ENCODE measurements at places on chromosomes 7 and 10.

- DNase-seq, result no peak
These were observed 53.3 kb upstream of the LOXL4 start for GRCh38 chr10:98321186-98321780.

- no peak for DNase-seq
These were observed 117.6 kb upstream of the JCAD start for GRCh38 chr10:30176776-30177533.

- DNase-seq, result peak; percentile 25
These were observed 23.3 kb upstream of the PCGF5 start for GRCh38 chr10:91197127-91197526.

DNA sequence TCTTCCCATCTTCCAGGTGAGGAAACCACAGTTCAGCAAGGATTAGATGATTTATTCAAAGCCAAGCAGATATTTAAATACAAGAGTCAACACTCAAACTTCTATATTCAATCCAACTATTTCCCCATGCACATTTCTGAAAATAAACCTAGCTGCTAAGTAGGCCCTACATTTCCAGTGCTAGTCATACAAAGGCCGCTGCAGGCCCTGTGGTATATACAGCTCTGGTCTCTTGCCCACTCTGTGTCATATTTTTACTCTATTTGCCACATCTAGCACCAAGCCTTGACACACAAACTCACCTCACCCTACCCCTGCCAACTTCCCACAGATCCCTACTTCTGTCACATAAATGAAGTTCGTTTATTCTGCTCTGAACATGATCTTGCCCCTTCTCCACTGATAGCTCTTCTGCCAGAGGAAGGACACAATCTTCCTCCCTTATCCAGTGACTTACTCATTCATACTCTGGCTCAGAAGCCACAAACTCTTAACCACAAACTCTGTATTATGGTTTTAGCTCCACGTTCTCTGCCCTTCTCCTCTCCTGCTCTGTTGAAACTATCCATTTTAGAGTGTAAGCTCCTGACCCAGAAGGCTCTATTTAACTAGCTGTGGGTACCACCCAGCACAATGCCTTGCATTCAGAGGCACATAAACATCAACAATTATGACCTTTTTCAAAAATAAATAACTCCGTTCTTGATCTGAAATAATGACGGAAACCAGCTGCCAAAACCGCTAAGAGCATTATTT is 180.7 kb downstream of the CPEB3 start:
- DNase-seq, result peak; percentile 50

- no peak for DNase-seq
These were observed 820.7 kb downstream of the GRID1 start for GRCh38 chr10:85545874-85546273.

- no peak for DNase-seq
These were observed 533.8 kb upstream of the CNTNAP2 start for GRCh38 chr7:145582742-145583303.

- no peak for DNase-seq
These were observed 45.3 kb upstream of the EGR2 start for GRCh38 chr10:62861507-62861906.

DNA sequence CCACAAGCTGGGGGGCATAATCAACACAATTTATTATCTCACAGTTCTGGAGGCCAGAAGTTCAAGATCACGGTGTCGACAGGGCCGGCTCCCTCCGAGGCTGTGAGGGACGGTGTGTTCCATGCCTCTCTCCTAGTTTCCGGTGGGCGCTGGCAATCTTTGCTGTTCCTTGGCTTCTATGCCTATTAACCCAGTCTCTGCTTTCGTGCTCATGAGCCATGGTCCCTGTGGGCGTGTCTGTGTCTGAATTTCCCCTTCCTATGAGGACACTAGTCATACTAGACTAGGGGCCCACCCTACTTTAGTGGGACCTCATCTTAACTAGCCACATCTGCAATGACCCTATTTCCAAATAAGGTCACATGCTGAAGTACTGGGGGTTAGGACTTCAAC is 29.4 kb downstream of the HIPK2 start:
- DNase-seq, result no peak

DNA sequence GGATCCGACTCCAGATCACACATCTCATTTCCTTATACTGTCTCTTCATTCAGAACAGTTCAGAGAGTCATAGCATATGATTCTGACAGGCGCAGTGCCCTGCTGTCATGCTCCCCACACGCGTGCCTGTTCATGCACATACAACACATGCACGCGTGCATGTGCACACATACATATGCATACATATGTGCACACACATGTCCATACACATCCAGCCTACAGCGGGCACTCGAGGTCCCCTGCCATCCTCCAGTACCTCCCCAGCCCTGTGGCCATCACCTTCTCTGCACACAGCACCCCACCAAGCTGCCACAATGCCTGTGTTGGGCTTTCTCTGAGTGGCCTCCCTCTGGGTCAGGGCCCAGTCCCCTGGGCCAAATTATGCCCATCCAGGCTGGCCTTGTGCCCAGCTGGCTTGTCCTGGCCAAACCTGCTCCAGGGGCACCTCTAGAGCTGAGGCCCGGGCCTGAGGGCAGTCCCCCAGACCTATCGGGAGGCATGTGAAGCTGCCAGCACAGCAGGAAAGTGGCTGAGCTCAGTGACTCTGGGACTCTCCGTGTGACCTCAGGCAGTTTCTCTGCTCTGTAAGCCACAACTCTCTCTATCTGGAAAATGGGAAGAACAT is 49.4 kb upstream of the RET start:
- no peak for DNase-seq

GRCh38 chr10:47033541-47034270 is 122.5 kb downstream of the PTPN20 start:
- no peak for DNase-seq

GRCh38 chr10:17200001-17200911 is 1.2 kb downstream of the TRDMT1 start:
- no peak for DNase-seq

DNA sequence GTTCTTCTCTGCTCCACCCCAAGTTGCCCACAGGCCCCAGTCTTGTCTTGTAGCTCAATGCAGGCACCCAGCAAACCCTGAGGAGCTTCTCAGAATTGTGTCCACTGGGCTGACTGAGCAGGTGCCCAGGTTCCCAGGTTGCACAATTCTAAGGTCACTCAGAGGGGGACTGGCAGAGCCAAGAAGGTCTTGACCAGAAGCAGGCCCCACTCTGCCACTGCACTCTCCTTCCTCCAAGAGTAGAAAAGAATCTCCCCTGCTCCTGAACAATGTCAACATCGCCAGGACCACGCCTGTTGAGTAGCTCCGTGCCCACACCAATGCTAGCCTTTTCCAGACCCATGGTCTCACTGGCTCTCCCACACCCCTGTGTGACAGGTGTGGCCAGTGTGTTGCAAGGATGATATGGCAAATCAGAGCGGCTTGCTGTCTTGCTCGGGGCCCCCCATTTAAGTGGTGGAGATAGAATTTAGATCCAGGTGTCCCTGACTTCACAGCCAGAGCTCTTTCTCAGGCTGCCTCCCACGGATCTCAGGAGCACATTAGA is 577 bp downstream of the LRRC18 start:
- no peak for DNase-seq

GRCh38 chr7:101586906-101587677 is 42.0 kb downstream of the MYL10 start:
- DNase-seq, result no peak

GRCh38 chr7:149866139-149866778 is 7.5 kb upstream of the ATP6V0E2 start:
- DNase-seq, result no peak

- DNase-seq, result no peak
These were observed 77.9 kb upstream of the FHIP2A start for GRCh38 chr10:114743521-114744231.

GRCh38 chr7:55486192-55486590 is 86.1 kb downstream of the VOPP1 start:
- DNase-seq, result no peak

- DNase-seq, result peak; percentile 81
These were observed 16.8 kb downstream of the BBIP1 start for GRCh38 chr10:110901954-110902819.

DNA sequence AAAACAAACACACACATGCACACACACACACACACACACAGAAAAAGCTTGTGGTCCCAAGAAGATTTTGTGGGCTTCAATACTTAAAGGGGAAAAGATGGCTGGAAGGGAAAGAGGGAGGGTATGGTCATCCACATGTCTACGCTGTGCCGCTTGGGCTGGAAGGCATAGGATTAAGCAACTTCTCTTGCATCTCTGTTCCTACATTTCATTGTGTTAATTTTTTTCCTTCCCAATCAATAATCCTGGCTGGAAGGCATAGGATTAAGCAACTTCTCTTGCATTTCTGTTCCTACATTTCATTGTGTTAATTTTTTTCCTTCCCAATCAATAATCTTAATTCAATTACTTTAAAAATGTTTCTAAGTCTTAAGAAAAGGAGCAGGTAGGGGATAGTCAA is 30.6 kb downstream of the C10orf120 start:
- DNase-seq, result no peak

GRCh38 chr7:31049005-31049765 is 2.9 kb upstream of the ADCYAP1R1 start:
- DNase-seq, result no peak

DNA sequence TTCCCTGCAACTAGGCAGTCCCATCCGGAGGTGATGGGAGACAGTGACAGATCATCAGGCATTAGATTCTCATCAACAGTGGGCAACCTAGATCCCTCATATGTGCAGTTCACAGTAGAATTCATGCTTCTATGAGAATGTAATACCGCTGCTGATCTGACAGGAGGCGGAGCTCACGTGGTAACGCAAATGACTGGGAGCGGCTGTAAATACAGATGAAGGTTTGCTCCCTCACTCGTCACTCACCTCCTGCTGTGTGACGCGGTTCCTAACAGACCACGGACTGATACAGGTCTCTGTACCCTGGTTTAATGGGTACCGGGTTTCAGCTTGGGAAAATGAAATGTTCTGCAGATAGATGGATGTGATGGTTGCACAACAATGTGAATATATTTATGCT is 47.8 kb upstream of the PIK3AP1 start:
- DNase-seq, result no peak

GRCh38 chr10:1115607-1115955 is 59.4 kb downstream of the WDR37 start:
- no peak for DNase-seq

- DNase-seq, result no peak
These were observed 475.3 kb upstream of the C7orf33 start for GRCh38 chr7:148115308-148115707.

- DNase-seq, result no peak
These were observed 527 bp upstream of the SORCS3 start for GRCh38 chr10:104640339-104641186.

- no peak for DNase-seq
These were observed 49.0 kb upstream of the TNRC18 start for GRCh38 chr7:5472432-5473315.

GRCh38 chr7:41720046-41720445 is 17.2 kb upstream of the INHBA start:
- no peak for DNase-seq

DNA sequence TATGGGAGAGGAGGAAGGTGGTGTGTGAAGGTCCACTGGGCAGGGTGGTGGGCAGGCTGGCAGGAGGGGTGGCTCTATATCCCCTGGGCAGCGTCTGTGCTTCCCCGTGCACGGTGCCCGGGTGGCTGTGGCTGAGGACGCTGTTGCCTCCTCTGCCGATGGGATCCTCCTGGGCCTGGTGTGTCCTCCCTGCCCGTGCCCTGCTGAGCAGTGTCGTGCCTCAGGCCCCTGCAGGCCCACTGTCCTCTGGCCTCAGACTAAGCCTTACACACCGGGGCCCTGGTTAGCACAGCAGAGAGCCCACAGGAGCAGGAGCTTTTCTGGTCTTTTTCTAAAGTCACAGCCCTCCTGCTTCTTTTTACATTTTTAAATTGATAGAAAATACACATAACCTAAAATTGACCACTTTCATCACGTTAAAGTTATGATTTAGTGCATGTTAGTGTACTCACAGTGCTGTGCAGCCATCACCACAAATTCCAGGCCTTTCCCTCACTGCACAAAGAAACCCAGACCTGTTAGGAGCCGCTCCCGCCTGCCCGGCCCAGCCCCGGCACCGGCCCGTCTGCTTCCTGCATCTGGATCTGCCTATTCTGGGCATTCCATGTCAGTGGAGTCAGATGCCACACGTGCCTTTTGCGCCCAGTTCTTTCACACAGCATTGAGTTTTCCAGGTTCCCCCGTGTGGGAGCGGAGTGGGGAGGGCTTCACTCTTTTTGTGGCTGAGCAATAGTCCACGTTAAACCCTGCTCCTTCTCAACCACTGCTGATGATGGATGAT is 19.4 kb downstream of the PFKFB3 start:
- peak; percentile 78 for DNase-seq

- DNase-seq, result no peak
These were observed 1.2 kb downstream of the LUC7L2 start for GRCh38 chr7:139360948-139361307.

DNA sequence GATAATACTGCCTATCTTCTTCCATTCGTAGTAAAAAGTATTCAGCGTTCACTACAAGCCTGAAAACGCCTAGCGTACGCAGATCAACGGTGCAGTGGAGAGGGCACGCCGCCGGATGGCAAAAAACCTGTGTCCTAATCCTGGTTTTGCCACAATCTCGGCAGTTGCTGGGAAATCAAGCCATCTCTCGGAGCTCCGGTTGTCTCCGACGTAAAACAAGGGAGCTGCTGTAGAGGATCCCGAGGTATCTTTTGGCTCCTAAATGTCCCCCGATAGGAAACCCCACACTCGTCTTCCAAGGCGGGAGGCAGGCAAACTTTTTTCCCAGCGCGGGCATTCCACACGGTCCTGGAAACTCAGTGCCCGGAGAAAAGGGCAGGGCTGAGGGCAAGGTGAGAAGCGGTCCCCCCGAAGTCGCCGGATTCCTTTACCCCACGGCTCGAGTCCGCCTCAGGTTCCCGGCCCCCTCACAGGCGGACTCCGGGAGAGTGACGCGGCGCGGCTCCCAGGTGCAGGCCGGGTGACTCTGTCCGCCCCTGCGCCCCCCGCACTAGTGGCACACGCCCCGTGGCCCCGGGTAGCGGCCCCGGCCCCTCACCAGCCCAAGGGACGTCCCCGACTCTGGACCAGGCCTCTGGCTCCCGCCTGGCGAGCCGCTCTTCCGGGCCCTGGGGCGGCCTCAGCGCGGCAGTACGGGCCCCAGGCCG is 649 bp downstream of the IDE start:
- peak; percentile 42 for DNase-seq

GRCh38 chr10:63699785-63700613 is 178.8 kb downstream of the REEP3 start:
- peak; percentile 98 for DNase-seq

DNA sequence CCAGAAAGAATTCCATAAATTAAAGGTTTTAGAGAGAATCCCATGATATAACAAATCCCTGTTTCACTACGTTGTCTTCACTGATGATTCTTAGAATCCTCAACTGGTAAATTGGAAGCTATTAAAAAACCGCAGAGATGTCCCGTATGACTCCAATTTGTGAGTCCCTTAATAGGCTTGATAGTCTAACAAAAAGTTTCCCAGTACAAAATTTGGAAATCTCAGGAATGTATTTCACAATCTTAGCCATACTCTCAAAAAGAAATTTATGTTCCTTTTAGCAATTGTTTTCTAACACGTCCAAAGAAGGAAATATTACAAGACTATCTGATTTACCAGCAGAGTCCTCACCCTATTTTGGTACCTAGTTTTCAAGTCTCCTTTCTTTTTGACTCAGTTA is 2.5 kb downstream of the TES start:
- peak; percentile 84 for DNase-seq

All from fibroblast of skin of right quadriceps (primary cell).